ENCODE measurements at places on chromosomes 3 and 15.

- no peak for DNase-seq
Measured at GRCh38 chr3:172655388-172655787, 55.5 kb downstream of the NCEH1 start.

- no peak for DNase-seq
Measured at GRCh38 chr3:48562367-48563095, 1.1 kb downstream of the UCN2 start.

GRCh38 chr3:186003610-186004009 lies 65.8 kb upstream of the TRA2B start:
- no peak for DNase-seq

DNA sequence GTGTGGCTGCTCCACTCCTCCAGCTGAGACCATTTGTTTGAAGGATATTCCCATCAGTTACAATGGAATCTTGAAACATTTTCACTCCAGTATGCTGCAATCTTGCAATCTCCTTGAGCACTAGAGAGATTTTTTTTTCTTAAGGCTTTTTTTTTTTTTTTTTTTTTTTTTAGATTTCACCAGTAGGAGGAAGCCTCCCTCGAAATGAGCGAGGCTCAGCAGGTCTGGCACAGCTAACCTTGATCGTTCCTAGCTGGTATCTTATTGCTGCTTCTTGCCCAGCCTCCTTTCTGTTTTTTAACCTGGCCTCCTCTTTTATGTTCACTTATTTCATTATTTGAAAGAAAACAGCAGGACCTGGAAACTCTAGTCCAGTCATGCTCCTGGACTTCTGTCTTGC lies 48.1 kb downstream of the RAP2B start:
- no peak for DNase-seq

DNA sequence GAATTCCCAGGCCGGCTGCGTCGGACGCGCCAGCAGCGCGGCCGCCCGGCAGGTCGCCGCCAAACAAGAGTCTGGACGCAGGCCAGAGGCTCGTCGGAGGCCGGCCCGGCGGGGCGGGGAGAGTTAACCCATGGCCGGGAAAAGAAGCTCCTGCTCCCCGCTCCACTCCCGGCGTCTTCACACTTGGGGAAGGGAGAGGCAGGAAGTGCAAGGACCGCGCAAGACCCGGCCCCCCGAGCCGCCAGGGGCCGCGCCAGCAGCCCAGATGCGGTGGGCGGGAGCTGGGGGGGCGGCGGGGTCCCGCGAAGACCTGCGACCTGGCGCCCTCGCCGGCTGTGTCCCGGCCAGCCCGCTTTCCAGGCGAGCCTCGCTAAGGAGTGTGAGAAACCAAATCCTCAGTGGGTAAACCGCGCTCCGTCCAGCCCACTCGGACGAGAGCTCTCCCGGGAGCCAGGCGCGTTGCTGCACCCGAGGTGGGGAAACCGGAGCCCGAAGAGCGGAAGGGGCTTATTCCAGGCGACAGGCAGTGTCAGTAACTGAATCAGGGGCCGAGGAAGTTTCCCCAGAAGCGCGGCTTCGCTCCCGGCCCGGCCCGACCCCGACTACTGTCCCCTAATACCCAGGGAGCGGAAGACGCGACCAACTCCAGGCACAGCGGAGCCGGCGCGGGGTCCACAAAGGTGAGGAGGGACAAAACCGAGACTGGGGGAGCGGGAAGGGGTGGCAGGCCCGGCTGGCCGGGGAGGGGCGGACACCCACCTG lies 721 bp downstream of the ADAMTS7 start:
- DNase-seq = no peak

GRCh38 chr3:156251424-156251823 lies 131.0 kb downstream of the KCNAB1 start:
- DNase-seq = no peak

DNA sequence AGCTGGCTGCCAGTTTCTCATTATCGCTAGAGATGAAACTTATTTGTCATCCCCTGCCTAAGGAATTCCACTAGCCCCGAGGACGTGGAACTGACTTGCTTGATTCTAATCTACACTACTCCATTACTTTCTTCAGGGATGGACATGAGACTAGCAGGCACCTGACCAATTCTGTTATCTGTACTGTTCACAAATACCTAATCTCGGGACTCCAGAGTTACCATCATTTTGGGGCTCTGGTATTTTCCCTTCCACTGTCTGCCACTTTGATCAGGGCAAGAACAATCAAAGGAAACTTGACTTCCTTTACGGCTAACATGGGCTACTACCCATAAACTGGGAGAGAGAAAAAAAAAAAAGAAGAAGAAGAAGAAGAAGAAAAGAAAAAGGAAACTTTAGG lies 27.8 kb downstream of the BMF start:
- DNase-seq = no peak

GRCh38 chr3:102299125-102299877 lies 135.5 kb upstream of the ZPLD1 start:
- no peak for DNase-seq

DNA sequence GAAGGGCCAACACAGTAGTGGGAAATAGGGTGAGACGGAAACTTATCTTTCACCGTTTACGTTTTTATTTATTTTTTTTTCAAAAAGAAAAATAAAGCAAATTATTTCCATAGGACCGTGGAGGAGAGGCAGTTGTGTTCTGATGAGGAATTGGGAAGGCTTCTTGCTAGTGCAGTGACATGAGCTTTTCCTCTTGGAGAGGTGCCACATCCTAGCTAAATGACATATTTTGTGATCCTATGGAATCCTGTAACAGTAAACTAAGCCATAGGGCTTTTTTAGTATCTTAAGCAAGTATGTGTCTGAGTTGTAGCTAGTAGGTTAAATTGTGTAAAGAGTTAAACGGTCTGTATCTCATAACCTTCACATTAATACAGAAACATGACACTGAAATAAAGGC lies 609.9 kb downstream of the RBMS3 start:
- DNase-seq = no peak

- DNase-seq = no peak
Measured at GRCh38 chr3:131812433-131812832, 222.4 kb downstream of the CPNE4 start.

GRCh38 chr3:31980530-31981205 lies 394 bp downstream of the OSBPL10 start:
- DNase-seq = peak; percentile 15

DNA sequence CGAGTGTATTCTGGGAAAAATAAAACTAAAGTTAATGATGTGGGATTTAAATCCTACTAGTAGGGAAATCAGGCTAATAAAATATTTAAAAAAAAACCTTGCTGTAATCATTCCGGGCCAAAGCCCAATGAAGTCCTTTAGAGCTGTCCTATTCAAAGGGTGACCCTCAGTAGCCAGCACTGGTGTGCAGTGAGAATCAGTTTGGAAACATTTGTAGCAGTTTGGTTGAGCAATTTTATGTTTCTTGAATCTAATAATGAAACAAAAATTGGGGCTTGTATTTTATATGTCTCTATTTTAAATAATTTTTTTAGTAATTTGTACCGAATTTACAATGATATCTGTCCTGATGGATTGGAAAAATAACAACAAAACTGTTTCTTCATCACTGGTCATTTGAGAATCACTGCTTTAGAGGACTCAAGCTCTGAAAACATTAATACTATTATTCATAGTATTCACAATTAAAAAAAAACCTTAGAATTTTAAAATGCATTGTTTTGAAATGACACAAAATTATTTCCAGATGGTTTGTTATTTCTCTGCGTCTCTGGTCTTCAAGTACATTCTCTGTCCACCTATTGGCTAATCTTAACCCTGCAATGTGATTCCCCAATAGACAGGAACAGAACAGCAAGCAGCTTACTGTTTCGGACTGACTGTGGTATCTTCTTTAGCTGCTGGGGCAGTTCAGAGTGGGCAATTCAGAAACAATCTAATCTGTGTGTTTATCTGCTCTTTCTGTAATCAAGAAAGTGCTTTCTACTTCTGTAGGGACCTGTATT lies 71.2 kb downstream of the OTOL1 start:
- no peak for DNase-seq

DNA sequence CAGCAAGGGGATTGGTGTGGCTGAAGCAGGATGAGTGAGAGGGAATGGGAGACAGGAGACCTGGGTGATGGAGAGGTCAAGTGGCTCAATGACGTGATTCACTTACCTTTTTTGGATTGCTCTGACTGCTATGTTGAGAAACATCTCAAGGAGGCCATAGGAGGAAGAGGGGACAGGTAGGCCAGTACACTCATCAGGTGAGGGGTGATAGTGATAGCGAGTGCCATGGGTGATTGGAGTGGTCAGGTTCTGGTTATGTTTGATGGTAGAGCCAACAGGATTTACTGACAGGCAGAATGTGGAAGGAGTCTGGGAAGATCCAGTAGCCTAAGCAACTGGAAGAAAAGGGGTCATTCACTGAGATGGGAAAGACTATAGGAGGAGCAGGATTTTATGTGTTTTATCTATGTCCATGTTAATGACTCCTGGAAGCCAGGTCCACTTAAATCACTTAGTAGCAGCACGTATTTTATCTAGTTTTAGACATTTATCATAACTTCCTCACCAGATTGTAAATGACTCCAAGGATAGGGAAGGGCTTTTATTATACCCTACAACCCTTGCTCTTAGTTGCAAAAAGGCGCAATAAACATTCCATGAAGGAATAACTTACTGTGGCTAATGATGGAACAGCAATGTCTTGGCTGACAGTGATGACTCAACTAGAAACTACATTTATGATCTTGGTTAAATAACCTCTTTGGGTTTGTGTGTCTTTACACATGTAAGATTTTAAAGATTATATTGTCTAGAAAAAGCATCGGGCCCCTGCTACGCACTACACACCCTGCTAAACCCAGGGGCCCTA lies 119.8 kb upstream of the RNF7 start:
- no peak for DNase-seq

DNA sequence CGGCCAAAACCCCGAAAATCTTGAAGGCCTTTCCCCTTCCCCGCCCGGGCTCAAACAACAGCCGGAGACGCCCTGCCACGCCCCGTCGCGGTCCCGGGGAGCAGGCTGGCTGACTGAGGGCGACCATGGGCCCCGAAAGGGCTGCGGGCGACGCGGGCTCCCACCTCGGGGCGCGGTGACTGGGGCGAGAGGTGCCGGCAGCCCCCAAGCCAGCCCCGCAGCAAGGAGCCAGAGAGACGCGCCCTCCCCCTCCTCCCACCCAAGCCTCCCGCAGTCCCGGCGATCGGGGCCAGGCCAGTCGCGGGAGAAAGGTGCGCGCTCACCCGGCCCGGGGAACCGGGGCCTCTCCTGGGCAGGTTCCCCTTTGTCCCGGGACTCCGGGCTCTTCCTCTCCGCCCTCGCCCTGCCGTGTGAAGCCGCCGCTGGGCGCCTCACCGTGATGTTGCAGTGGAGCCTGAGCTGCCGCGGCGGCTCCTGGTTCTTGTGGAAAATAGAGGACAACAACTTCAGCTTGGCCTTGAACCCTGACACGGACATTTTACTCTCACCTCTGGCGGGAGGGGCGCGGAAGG lies 30.6 kb upstream of the ZSCAN2 start:
- DNase-seq = peak; percentile 28

DNA sequence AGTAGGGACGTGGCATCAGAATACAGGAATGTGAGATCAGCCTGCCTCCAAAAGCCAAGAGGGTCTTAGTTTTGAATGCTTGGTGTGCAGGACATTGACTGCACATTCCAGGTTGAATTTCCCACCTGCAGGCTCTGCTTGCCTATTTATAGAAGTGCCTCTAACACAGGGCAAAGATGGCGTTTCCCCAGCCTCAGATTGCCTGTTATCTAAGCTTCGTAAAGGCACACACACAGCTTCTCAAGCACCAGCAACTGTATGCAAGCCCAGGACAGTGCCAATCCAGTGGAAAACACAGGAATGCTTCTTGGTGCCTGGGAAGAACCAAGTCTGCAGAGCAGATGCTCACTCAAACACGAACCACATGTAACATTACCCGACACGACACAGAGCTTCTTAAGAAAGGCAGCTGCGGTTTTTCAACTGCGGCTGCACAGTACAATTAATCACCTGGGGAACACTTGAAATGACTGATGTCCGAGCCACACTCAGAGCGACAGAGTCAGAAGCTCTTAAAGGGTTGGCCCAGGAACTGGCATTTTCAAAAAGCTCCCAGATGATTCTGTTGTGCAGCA lies 90.0 kb upstream of the ANKRD34C start:
- no peak for DNase-seq

DNA sequence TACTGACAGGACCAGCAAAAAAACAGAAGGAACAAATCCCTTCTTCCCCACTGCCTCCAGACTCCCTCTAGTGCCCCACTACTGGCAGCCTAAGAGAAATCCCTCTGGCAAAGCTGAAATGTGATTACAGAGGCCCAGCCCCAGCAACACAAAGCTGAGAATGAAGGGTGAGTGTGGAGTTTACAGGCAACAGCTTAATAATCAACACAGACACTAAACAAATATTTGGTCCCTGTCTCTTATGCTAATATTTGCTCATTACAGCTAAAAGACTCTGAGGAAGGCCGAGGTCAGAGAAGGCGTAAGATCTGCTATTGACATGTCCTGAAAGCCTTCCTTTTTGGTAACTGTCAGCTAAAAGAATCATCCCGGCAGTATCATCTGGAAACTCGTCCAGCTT lies 308.5 kb upstream of the RASGRP1 start:
- DNase-seq = no peak

GRCh38 chr15:34472947-34473346 lies 35.3 kb upstream of the GOLGA8A start:
- no peak for DNase-seq

GRCh38 chr15:56094171-56094570 lies 100.8 kb upstream of the NEDD4 start:
- DNase-seq = no peak

- no peak for DNase-seq
Measured at GRCh38 chr3:25661694-25662437, 2.8 kb downstream of the TOP2B start.

DNA sequence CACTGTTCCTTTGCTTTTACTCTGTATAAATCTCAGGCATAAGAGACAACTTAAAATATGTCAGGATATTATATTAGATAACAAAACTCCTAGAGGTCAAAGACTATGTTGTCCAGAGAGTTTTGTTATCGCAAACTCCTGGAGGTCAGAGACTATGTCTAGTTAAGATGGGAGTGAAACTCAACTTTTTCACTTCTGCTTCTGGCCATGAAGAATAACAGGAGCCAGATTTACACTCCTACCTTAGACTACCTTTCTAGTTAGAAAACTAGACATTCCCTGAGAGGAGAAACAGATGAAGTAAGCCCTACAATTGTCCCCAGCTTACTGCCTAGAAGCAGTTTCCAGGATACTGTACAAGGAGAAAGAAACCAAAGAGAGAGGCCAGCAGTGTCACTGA lies 255.4 kb upstream of the UBE2E1 start:
- no peak for DNase-seq

GRCh38 chr3:61522626-61523025 lies 38.7 kb upstream of the PTPRG start:
- no peak for DNase-seq

DNA sequence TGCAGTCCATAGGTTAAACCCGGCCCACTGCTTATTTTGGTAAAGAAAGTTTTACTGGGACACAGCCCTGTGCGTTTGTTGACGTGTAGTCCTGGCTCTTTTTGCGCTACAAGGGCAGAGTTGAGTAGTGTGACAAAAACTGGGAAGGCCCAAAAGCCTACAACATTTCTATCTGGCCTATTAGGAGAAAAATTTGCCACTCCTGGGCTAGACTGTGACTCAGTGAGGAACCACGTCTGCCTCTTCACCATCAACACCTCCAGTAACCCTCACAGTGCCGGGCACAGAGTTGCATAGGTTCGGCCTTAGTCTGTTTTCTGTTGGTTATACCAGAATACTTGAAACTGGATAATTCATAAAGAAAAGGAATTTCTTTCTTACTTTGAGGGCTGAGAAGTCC lies 110.3 kb downstream of the TOP2B start:
- DNase-seq = no peak
